ENCODE measurements at places on chromosomes 7 and 10.

- no peak for DNase-seq
Observed at GRCh38 chr7:23067271-23067670, 38.3 kb upstream of the KLHL7 start.

- no peak for DNase-seq
Observed at GRCh38 chr7:136969761-136970160, 101.3 kb downstream of the CHRM2 start.

GRCh38 chr10:91797048-91797690 lies 1.1 kb upstream of the TNKS2 start:
- no peak for DNase-seq

GRCh38 chr10:84270708-84271107 lies 25.9 kb downstream of the RGR start:
- DNase-seq, result no peak

DNA sequence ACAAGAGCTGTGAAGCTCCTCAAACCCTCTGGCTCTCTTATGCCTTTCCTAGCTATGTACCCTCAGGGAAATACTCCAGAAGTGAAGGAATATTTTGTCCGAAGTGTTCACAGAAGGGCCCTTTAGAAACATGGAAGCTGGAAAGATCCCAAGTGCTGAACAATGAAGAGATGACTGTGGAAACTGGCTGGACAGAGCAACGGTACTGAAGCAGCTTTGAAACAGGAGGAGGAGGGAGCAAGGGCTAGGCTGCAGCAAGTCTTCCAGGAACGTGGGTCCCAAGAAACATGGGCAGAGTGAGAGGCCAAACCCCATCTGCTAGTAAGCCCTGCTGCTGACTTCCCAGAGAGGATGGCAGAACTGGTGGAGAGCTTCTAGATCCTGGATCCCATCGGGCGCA lies 3.0 kb upstream of the PSAP start:
- no peak for DNase-seq
